ENCODE measurements at places on chromosomes 12 and 14. TPM values are rescaled to one million over a fixed set of nuclear protein-coding genes. Genes with fewer than 3 reads are reported as not detected.

GALNT8 gene
- 0.41 TPM for total RNA-seq

- no peaks in the 10 kb centered on the region for H3K27me3 ChIP-seq
- peak; percentile 21 for DNase-seq
- no peaks in the 10 kb centered on the region for H3K36me3 ChIP-seq
- no peaks in the 10 kb centered on the region for H3K4me1 ChIP-seq
- no peak overlapping the region for H3K4me3 ChIP-seq
Observed at GRCh38 chr14:63192085-63192484, 12.2 kb upstream of the RHOJ start.

DNA sequence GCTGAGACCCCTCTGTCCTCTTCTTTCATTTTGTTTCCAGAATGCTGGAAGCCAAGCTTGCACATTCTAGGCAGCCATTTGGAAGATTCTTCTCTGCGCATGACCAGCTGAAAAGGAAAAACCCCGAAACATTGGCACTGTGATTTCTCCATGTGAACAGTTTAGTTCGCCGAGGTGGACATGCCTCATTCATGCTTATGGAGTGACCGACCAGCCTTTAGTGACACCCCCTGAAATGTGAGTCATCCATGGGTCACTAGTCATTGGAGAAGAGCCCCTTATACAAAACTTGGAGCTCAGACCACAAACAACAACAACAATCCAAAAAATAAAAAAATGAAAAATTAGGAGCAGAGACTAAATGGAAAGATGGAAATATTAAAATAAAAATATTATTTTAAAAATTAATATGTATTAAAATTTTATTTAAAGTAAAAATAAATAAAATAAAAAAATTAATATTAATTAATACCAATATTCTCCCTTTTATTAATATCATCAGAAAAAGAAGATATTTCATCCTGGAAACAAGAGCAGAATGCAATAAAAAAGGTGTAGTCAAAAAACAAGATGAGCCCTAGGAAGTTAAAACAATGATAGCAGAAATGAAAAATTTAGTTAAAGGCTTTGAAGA lies 9.5 kb upstream of the KRT7 start:
- DNase-seq: no peak
- no peak overlapping the region for H3K4me3 ChIP-seq
- H3K4me1 ChIP-seq: no peaks in the 10 kb centered on the region
- no peaks in the 10 kb centered on the region for H3K36me3 ChIP-seq
- H3K27me3 ChIP-seq: no peaks in the 10 kb centered on the region
- no peak overlapping the region for H3K27ac ChIP-seq

GRCh38 chr14:62824086-62824485 lies 221.2 kb downstream of the KCNH5 start:
- DNase-seq: no peak
- H3K4me3 ChIP-seq: no peak overlapping the region
- no peaks in the 10 kb centered on the region for H3K27me3 ChIP-seq
- no peaks in the 10 kb centered on the region for H3K4me1 ChIP-seq

COL2A1 gene
- total RNA-seq: 1.9 TPM

- H3K4me1 ChIP-seq: no peaks in the 10 kb centered on the region
- H3K27me3 ChIP-seq: no peaks in the 10 kb centered on the region
- no peak overlapping the region for H3K4me3 ChIP-seq
- no peak overlapping the region for H3K27ac ChIP-seq
- H3K36me3 ChIP-seq: no peaks in the 10 kb centered on the region
- no peak for DNase-seq
Observed at GRCh38 chr12:46578190-46578982, 205.8 kb upstream of the SLC38A2 start.
